Naive thymus-derived CD8-positive, alpha-beta T cell (primary cell): ENCODE measurements at places on chromosomes 5 and 9.

GRCh38 chr5:76341651-76342334 lies 61.3 kb upstream of the IQGAP2 start:
- no peak for DNase-seq

- no peak for DNase-seq
Observed at GRCh38 chr9:126475933-126476555, 137.7 kb upstream of the LMX1B start.

DNA sequence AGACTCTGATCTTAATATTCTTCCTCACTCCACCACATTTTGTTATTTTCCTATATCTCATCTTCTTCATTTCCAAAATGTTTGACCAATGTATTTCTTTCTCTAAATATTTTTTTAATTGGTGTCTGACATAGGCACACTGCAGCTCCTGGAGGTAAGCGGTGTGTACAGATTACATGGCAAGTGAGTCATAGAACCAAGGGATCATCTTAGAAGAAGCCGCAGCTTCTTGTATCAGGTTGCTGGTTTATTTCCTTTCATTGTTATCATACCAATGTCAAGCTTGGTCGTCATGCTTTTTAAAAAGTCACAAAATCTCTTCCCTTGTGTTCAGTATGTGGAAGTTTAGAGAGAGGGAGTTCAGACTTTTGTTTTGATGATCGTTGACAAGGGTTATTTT lies 526.1 kb upstream of the CDH18 start:
- DNase-seq = no peak

DNA sequence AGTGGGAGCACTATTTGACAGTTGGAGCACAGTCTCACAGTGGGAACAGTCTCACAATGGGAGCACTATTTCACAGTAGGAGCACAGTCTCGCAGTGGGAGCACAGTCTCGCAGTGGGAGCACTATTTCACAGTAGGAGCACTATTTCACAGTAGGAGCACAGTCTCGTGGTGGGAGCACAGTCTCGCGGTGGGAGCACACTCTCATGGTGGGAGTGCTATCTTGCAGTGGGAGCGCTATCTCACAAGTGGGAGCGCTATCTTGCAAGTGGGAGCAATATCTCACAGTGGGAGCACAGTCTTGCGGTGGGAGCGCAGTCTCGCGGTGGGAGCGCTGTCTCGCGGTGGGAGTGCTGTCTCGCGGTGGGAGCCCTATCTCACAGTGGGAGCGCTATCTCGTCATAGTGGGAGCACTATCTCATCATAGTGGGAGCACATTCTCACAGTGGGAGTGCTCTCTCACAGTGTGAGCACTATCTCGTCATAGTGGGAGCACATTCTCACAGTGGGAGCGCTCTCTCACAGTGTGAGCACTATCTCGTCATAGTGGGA lies 56.1 kb downstream of the MED10 start:
- no peak for DNase-seq
